ENCODE measurements at places on chromosomes 4 and X.

- no peak for DNase-seq
Observed at GRCh38 chr4:32196950-32197688, 1477.0 kb downstream of the PCDH7 start.

- no peak for DNase-seq
Observed at GRCh38 chr4:67879486-67879885, 4.3 kb downstream of the TMPRSS11D start.

DNA sequence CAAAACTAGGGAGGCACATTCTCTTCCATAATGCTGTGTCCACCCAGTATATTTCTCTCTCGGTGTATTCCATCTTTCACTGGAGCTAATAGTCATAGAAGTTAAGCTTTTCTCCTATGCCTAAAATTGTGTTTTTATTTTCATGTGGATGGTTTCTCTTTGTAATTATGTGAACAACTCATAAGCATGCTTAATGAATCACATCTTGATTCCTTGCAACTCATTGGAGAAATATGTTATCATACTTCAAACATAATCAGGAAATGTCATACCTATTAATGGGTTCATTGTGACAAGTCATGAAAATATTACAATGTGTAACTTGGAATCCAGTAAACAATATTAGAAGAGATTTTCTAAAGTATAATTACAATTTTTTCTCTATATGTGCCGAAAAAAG is 186.3 kb downstream of the SLC7A11 start:
- no peak for DNase-seq

DNA sequence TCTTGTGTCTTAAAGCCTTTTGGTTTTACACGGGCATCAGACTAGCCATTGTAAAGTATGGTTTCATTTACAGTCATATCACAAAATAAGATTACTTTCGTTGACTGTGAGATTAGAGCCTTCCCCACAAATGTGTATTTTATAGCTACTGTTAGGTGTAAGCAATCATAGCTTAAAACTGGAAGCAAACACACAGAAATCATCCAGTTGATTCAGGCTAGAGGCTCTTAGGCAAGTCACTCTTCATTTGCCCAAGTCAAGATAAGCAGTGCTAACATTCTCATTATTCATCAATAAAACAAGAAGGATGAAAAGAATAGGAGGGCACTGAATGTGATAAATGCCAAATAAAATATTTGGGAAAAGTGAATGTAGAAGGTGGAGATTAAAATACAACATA is 448.7 kb upstream of the FAM241A start:
- no peak for DNase-seq

- no peak for DNase-seq
Observed at GRCh38 chrX:152907084-152907651, 9.3 kb downstream of the ZNF185 start.

- DNase-seq, result no peak
Observed at GRCh38 chr4:116515959-116516358, 569.4 kb downstream of the TRAM1L1 start.

- DNase-seq, result no peak
Observed at GRCh38 chrX:38304010-38304409, 23.3 kb downstream of the RPGR start.

GRCh38 chr4:140628016-140628415 is 59.3 kb upstream of the UCP1 start:
- no peak for DNase-seq

- no peak for DNase-seq
Observed at GRCh38 chr4:107128116-107128515, 92.0 kb upstream of the DKK2 start.

- DNase-seq, result no peak
Observed at GRCh38 chr4:73828956-73829355, 7.5 kb upstream of the CXCL6 start.

- no peak for DNase-seq
Observed at GRCh38 chr4:8201321-8201781, 2.3 kb downstream of the SH3TC1 start.

DNA sequence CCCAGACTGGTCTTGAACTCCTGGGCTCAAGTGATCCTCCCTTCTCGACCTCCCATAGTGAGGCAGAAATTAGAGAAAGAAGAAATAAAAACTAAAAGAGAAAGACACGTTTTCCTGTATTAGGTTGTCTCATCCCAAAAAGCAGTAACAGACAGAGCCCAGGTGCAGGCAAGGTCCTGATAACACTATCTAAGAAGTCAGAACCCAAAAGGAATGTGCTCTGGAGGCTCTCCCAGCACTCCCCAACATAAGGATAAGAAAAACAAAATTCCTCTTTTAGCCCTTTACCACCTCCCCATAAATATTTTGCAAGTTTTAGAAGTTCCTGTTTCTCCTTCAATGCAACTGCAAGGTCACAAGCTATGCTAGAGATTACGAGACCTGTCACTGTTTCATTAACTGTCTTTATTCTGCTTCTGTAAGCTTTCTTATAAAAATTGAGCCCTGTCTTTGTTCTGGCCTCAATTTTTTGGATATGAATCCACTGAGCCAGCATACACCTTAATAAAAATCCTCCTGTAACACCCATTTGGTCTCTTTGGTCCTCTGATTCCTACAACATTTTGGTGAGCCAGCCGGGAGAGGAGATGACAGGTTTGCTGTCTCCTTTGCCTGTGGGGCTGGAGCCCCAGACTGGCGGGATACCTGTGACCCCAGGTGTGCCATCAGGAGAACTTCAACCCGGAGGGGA is 25.9 kb downstream of the LIAS start:
- no peak for DNase-seq
